Activated CD8-positive, alpha-beta T cell treated with anti-CD3 and anti-CD28 coated beads, Interleukin-2, amount 10 ng/mL, durations not matched to agents 7 days and 5 days (primary cell): ENCODE measurements at places on chromosomes 5 and 9. TPM values are rescaled to one million over a fixed set of nuclear protein-coding genes. Genes with fewer than 3 reads are reported as not detected.

- no peak for DNase-seq
Observed at GRCh38 chr5:36688722-36689121, 82.3 kb downstream of the SLC1A3 start.

Gene ARL14EPL
- not detected for total RNA-seq

DNA sequence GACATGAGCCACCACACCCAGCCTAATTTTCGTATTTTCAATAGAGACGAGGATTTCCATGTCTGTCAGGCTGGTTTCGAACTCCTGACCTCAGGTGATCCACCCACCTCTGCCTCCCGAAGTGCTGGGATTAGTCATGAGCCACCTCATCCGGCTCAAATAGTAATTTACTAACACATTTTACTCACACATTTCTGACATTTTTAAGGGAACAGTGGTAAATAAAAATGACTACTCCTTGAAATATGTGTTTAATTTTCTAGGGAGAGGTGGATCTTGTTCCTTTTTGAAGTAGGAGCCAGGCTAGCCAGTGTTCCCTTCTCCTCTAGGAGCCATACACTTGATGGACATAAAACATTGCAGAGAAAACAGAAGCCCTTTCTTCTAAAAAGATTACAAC, 55.2 kb upstream of the ERBIN start:
- no peak for DNase-seq

DNA sequence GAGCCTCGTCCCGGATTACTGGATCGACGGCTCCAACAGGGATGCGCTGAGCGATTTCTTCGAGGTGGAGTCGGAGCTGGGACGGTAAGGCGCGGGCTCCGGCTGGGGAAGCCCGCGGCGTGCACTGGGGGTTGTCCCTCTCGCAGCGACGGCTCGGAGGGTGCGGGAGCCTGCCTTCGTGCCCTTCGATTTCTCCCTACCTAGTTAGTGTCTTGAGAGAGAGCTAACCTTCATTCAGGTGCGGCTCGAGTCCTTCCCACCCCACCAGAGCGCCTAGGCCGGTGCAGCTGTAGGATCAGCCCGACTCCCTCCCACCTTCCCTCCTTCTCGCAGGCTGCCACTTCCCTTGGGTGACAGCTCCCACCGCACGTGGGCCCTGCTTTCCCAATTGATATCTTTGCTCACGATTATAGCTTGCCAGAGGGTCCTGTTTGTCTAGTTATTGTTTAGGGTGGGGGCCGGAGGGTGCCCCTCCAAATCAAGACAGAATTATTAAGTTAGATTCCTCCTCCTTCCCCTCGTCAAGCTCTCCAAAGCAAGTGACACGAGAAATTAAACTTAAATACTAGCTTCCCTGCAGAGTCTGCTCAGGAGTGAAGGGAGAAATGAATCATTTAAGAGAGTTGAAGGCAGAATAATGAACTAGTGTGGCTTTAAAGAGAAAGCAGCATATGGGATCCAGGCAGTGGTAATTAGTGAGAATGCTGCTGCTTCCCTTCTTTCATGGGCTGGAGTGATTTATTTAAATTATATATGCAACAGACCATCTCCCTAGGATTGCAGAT, 569 bp downstream of the CAMK4 start:
- no peak for DNase-seq

Gene CANX
- 352 TPM for total RNA-seq

- no peak for DNase-seq
Observed at GRCh38 chr9:119157196-119157595, 212.0 kb downstream of the BRINP1 start.

Gene TIMD4
- total RNA-seq = 2.7 TPM

DNA sequence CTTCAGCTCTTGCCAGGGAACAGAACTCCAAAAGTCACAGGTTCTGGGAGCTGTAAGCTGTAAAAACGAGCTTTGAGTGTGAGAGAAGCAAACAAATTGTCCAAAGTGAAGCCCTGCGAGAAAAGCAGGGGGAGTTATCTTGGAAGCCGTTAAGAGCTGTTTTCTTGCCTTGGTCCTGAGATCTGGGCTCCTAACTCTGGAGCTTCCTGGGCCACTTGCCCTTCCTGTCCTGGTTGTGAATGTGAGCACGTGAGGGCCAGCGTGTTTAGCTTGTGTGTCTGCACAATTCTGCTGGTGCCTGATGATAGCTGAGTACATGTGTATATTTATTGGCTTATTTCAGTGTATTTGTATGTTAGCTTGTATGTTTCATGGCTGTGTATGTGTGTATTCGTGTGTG, 40.5 kb downstream of the DAB2IP start:
- no peak for DNase-seq

Gene SPINK4
- total RNA-seq = not detected

DNA sequence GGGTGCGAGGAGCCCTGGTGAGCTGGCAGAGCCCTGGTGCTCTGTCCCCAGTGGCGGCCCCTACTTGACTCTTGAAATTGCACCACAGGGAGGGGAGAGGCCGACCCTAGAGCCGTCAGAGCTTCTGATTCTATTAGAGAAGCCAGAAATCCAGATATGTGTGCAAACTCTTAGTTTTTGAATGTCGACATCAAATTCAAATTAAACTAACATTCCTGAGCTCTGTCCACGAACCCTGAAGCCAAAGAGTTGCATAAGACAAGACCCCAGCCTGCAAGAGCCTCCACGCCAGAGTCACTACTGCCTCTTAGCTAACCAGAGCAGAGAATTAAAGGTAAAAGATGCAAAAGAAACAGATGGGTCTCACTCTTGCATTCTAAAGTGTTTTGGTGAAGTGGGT, 29.8 kb upstream of the MSX2 start:
- no peak for DNase-seq

Gene GFPT2
- total RNA-seq = 0.13 TPM

Gene ECM2
- not detected for total RNA-seq

Gene SARDH
- total RNA-seq = 3.0 TPM

Gene EXOSC3
- total RNA-seq = 86.0 TPM

DNA sequence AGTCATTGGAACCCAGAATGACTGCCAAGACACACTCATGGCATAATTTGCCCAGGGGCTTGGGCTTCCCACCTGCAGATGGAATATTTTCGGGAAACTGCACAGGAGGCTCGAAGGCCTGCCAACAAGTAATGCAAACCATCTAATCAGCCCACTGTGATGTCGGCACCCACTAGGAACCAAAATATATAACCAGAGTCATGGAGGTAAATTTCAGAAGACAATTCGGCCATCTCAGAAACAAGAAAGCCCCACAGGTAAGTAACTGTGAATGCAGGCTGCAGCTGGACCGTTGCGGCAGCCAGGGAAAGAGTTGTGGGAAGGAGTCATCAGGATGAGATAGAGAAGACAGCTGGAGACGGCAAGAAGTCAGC, 264.4 kb downstream of the SYK start:
- DNase-seq = no peak

- DNase-seq = no peak
Observed at GRCh38 chr9:85136507-85136906, 467.0 kb downstream of the NTRK2 start.

DNA sequence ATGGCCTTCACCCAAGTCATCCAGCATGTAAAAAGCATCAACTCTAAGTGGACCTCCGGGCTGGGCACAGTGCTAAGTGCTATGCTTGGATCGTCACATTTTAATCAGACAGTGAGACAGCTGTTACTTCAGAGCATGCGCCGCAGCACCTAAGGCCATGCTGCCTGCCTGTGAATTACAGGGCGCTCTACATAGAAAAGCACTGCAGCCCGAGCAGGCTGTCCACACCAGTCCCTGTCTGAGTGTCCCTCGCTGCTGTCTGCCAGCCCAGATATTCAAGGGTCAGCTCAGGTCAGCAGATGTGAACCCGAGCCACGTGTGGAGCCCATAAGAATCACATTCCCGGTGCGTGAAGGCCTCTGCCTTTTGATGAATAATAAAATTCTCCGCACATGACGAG, 37.1 kb downstream of the AK8 start:
- no peak for DNase-seq

DNA sequence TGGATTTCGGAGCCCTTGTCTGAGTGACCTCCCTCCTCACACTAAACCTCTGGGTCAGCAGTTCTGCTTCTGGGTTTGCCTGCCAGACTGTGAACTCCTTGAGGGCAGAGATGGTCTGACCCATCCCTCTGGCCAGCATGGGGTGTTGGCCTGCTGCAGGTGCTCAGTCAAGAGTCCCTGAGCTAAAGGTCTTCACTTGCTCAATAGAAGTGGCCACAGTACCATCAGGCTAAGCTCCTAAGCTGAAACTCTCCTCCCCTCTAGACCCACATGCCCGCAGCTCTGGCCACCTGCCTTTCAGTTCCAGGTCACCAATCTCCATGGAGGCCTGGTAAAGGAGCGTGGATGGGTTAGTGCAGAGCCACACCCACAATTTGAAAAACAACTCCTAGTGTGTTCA, 316.6 kb downstream of the SPOCK1 start:
- no peak for DNase-seq

GRCh38 chr5:109713453-109713852, 23.7 kb downstream of the MAN2A1 start:
- DNase-seq = no peak

DNA sequence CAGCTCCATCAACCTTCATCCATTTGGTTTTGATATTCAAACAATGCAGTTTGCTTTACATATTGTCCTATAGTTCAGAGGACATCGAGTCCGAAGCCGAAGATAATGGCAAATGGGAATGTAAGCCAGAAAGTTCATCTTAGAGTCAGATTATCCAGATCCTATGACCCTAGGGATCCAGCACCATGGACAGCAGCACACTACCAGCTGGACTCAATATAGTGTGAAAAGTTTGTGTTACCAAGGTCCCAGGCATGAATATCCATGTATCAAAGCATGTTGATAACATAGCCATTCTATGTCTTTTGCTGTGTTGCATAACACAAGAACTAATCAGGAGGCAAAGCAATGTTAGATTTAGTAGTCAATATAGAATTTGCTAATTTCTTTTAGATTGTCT, 46.3 kb downstream of the FSTL4 start:
- DNase-seq = peak; percentile 59

- no peak for DNase-seq
Observed at GRCh38 chr5:114332925-114333324, 28.9 kb upstream of the KCNN2 start.
